ENCODE measurements at places on chromosomes 11 and 22.

GRCh38 chr11:27464909-27465308 lies 7.7 kb downstream of the LGR4 start:
- DNase-seq: no peak

GRCh38 chr11:15199693-15200092 lies 85.0 kb downstream of the INSC start:
- DNase-seq: no peak

GRCh38 chr11:91625495-91625894 lies 599.1 kb upstream of the FAT3 start:
- no peak for DNase-seq

- DNase-seq: no peak
Measured at GRCh38 chr11:106989078-106989455, 29.2 kb downstream of the GUCY1A2 start.

- DNase-seq: no peak
Measured at GRCh38 chr11:102664001-102664752, 39.0 kb upstream of the MMP20 start.

- DNase-seq: no peak
Measured at GRCh38 chr11:26557666-26558065, 14.4 kb downstream of the MUC15 start.

DNA sequence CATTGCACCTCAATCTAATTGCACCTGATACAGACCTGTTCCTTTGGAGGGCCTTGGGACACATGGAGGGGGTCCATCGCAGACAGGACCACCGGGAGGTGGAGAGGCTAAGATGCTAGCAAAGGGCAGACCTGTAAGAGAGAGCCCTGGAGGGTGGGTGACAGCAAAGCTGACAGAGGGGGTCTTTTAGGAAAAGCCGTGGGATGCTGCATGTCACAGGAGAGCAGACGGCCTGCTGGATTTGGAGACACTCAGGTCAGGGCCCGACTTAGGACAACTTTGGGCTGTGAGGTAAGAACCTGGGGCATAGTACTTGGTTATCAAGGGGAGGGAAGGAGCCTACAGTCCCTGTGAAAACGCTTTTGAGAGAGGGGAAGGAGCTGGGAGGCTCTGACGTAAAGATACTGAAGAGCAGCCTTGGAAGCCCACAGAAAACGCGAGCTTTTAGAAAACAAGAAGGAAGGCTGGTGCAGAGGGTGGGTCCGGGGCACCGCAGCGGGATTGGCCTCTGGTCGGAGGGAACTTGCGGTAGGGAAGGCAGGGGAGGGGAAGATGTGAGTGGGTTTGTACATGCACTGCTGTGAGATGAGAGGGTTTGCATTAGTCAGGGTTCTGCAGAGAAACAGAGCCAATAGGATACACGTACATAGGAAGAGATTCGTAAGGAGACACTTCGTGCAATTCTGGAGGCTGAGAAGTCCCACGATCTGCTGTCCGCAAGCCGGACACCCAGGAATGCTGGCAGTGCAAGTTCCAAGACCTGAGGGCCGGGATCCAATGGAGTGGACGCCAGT lies 868.5 kb downstream of the TBC1D22A start:
- DNase-seq: no peak

GRCh38 chr11:1931341-1932104 lies 12.0 kb downstream of the TNNT3 start:
- DNase-seq: no peak

GRCh38 chr11:87239001-87239400 lies 201.3 kb downstream of the TMEM135 start:
- DNase-seq: no peak

DNA sequence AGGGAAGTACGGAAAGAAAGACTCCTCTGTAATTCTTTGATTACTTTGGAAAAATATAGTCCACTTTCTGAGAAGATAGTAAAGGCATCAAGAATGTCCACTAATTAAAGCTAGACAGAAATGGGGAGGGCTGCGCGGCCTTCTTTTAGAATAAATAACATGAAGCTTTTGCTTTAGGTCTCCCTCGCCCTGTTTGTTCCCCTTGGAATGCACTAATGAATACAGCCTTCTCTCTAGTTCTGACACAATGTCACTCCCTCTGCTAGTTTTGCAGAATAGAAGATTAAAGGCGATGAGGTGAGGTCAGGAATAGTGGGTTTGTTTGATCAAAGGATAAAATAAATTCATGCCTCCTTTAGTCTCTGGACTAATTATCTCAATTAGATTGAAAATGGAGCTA lies 543.9 kb downstream of the OPCML start:
- no peak for DNase-seq

GRCh38 chr11:56842814-56843794 lies 94.6 kb upstream of the OR9G4 start:
- no peak for DNase-seq

DNA sequence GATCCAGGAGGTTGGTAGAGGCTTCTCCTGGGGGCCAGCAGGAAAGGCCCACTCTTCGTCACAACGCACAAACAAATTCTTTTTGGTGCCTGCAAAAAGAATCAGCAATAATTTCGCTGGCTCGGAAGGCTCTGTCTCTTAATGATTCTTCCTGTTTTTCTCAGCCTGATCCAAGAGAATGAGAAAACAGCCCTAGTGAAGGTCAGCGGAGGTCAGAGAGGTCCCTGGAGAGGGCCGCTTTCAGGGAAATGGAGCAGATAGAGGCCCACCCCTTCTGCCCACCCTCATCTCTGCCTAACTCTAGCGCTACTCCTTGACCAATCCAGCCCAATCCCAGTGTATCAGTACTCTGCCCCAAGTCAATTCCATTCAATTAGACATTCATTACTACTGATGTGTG lies 19.2 kb downstream of the LRRC55 start:
- DNase-seq: no peak

DNA sequence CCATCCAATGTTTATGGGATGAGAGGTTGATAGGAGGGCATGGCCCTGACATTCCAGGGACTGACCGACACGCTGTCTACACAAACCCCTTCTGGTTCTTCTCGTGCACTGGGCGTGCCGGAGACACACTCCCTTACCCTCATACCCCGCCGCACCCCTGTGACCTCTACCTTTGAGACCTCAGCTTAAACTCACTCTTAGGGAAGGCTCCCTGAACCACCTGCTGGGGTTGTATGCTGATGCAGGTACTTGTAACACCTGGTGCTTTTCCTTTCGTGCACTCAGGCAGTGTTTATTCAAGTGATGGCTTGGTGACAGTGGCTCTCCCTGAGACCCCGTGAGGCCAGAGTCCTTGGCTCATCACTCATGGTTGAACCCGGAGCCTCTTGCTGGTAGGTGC lies 12.0 kb downstream of the PPARA start:
- no peak for DNase-seq

DNA sequence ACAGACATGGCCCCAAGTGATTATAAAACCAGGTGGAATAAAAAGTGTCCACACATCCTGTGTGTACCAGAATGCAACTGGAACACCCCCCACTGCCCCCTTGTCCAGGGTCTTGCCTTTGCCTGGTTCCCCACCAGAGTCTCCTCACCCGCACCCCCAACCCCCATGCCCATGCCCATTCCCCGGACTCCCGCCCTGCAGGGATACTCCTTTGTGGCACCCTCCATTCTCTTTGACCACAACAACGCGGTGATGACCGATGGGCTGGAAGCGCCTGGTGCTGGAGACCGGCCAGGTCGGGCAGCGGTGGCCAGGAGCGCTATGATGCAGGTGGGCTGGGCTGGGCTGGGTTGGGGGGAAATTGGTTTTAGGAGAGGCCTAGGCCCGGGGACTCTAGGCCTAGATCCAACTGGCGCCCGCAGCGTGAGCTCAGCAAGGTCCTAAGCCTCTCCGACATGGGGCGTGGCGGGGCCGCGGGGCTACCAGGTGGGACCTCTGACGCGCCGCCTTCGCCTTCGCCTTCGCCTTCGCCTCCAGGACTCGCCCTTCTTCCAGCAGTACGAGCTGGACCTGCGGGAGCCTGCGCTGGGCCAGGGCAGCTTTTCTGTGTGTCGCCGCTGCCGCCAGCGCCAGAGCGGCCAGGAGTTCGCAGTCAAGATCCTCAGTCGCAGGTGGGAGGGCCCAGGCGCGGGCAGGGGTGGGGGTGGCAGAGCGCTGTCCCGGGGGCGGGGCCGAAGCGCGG lies 9.1 kb downstream of the RPS6KA4 start:
- DNase-seq: no peak

DNA sequence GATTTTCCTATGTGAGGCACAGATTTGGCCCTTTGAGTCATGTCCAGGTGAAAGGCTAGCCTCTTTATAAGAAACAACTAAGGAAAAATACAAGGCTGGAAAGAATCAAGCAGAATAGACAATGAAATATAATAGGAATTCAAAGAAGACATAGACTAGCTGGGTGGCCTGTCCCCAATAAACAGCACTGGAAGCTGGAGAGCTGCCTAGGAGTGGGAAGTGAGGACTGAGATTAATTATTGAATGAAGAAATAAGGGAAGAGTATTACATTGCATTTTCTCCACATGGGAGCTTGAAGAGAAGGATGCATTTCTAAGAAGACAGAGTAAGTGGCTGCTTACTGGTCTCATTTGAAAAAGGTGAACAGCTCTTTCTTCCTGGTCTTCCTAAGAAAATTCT lies 100.0 kb downstream of the CCDC34 start:
- DNase-seq: no peak

DNA sequence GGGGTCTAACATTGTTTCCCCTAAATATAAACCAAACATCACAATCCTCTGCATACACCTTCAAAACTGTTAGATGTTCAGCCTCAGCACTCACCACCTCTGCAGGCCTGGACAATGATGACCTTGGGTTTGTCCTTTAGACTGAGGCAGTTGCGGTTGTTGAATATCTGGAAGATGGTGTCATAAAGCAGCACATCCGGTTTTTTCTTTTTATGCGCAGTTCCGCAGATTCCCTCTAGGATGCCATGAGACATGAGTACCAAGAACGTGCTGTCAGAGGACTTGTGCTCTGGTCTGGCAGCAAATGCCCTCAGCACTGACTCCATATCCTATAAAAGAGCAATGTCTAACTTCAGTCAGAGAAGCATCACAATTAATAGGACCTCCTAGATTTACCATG lies 22.8 kb downstream of the CASP5 start:
- DNase-seq: no peak

DNA sequence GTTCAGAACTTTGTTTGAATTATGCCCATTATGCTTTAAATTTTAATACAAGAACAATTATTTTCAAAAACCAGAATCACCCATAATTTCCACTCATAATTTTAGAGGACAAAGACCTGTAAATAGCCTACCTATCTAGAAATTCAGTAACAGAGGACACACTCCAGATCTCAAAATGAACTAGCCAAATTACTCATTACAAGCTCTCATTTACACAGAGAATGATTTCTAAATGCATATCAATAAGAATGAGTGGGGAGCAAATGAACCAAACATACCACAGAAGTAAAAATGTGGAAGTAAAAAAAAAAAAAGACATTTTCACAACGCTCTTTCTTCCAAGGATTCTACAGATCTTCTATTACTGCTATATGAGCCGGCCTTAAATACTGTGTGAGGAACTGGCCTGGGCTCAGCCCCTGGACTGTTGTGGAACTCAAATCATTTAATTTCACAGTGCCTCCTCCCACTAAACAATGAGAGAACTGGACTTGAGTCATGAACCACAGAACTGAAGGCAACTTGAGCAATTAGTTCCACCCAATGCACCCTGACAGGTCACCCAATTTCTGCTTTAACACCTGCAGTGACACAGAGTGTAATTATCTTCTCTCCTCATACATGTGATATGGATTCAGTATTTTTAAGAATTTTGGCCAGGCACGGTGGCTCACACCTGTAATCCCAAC lies 8.0 kb downstream of the MRTFA start:
- no peak for DNase-seq

DNA sequence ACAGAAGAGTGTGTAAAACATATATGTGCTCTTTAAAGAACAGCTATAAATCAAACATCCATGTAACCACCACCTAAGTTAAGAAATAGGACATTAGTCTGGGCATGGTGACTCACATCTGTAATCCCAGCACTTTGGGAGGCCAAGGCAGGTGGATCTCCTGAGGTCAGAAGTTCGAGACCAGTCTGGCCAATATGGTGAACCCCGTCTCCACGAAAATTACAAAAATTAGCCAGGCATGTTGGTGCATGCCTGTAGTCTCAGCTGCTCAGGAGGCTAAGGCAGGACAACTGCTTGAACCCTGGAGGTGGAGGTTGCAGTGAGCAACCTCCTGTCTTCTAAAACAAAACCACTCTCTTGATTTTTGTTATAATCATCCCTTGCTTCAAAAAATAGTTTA lies 103.3 kb downstream of the LRRC32 start:
- no peak for DNase-seq
